Kasumi-1 (cell line): ENCODE measurements at places on chromosomes 6 and 20.

GRCh38 chr6:100463630-100464161 is 1.0 kb downstream of the SIM1 start:
- no peak for DNase-seq

DNA sequence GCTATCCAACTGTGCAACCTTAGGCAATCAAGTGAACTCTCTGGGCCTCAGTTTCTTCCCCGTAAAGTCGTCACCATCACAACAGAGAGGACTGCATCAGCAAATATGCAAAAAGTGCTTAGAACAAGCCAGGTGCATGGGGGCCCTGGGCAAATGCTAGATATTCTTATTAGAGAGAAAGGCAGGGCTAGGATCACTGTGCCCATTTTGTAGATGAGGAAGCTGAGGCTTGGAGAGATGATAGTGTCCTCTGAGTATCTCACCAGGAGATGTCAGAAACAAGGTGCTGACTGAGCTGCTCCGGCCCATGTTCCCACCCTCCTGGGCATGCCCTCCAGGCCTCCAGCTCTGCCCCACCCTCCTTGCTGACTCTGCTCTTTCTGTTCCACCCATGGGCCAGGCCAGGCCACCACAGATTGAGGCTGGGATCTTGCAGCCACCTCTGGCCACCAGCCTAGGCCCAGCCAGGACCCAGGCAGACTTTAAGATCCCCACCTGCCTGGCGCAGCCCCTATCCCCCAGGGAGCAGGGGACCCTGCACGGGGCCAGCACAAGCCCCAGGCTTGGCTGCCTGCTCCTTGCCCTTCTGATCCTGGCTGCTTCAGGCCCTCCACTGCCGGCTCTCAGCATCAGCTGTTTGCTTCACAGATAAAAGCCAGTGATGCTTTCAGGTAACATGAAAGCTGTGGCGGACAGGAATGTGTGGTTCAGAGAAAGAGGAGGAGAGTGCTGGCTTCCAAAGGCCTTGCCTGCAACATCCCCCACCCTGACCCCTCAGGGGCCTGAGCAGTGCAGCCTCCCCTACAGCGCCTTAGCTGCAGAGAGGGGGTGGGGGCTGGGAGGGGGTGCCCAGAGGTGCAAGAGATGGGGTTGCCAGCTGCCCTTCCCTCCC is 47.6 kb downstream of the GRM4 start:
- no peak for DNase-seq

- no peak for DNase-seq
Observed at GRCh38 chr6:169571123-169571962, 130.5 kb downstream of the WDR27 start.

DNA sequence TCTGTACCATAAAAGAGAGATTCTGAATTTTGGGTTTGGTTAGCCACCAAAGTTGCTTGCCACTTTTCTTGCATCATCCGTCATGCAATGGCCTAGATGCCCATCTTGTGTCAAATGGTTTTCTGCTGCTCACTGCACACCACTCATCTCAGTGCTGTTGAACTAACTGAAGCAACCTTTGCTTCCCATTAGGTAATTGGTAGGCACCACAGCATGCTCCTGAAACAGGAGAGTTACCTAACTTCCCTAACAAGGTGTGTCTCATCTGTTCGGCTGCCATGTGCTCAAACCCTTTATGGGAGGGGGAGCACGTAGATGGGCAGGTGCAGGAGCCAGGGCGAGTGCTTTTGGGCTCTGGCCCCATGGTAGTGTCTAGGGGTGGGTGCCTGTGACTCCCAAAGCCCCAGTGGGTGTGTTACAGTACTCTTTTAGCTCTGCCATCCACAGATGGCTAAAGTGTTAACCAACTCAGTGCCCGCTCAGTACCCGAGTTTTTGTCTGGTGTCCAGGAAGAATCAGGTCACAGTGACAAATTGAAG is 147.4 kb upstream of the SPACA1 start:
- DNase-seq: no peak
